ENCODE measurements at places on chromosomes 5 and 9. TPM values are rescaled to one million over a fixed set of nuclear protein-coding genes. Genes with fewer than 3 reads are reported as not detected.

DNA sequence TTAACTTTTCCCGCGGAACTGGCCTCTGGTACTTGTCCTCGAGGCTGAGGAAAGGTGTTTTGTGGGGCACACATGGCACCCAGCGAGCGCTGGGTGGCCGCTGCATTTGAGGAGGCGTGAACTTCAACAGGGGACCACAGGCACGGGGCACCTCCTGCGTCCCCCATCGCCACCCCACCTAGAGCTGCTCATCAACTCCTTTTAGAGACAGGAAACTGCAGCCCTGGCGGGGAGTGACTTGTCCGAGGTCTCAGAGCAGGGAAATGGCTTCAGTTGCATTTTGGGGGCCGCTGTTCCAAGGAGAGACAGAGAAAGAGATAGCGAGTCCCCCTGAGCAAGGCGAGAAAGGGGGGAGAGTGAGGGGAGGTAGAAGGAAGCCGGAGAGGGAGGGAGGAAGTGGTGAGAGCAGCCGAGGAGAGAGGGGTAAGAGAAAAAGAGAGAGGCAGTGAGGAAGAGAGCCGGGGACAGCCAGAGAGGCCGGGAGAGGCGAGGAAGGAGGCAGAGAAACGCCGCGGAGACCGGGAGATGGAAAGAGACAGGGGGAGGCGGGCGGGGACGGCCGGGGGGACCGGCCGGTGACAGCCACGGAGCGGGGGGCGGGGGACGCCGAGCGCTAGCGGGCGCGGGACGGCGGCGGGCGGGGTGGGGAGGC lies 12.5 kb upstream of the LHX2 start:
- no peak for DNase-seq

DNA sequence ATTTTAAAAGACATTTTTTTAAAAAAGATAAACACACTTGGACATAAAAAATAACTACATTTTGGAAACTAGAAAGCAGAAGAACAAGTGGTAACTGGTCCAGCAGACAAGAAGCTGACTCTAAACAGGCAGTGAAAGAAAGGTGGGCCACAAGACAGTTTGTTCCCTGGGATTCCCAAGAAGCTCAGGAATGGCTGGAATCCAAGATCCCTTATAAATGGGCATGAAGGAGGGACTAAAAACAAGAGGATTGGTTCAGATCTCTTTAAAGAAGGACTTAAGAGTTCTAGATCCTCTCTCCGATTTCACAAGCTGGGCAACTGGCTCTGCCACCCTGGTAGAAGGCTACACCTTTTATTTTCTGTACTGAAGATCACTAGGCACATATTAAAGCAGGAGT lies 102.8 kb downstream of the ARL15 start:
- DNase-seq = no peak

DNA sequence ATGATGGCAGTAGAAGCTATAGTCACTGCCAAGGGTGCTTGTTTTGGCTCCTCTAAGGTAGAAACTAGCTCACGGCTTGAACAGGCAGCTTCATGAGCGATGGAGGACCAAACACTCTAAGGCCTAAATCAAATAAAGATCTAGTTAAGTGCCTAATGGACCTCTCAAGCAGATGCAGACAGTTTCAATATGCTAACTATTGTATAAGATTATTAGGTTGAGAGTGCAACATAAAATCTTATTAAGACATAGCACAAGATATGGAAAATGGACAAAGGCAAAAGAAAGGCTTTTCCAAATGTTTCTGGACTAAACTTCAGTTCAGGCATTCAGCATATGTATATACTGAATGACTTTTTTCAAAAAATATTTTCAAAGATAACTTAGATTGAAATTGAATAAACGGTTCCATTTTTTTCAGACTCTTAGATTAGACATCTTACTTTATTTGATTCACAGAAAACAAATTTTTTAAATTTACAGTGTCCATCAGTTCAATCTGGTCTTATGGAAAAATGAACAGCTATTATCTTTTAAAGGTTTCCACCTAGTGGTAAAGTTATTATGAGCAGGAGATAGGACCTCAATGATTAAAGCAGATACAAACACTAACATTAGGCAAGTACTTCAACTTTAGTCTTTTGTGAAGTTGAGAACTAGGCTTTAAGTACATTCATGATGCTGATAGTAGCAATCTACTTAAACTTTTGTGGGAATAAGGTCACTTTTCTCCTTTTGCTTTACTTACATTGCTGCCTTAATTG lies 1167.7 kb downstream of the MAT2B start:
- DNase-seq = no peak

GRCh38 chr5:15646371-15646770 lies 146.4 kb downstream of the FBXL7 start:
- DNase-seq = no peak

DNA sequence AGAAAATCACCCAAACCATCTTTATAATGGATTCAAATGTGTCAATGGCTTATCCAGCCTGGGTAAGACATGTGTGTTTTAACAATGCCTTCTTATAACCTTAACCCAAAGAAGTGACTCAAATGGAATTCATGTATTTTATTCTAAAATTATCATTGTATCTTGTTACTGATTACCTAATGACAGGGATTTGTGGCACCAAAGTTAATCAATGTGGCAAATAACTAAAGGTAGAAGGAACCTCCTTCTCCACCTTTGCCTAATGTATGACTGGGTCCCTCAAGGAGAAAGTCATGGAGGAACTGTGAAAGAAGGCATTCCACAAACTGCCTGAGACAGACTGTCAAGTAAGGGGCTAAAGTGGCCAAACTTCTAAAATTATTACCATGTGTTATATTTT lies 84.4 kb upstream of the ITGA1 start:
- no peak for DNase-seq

DNA sequence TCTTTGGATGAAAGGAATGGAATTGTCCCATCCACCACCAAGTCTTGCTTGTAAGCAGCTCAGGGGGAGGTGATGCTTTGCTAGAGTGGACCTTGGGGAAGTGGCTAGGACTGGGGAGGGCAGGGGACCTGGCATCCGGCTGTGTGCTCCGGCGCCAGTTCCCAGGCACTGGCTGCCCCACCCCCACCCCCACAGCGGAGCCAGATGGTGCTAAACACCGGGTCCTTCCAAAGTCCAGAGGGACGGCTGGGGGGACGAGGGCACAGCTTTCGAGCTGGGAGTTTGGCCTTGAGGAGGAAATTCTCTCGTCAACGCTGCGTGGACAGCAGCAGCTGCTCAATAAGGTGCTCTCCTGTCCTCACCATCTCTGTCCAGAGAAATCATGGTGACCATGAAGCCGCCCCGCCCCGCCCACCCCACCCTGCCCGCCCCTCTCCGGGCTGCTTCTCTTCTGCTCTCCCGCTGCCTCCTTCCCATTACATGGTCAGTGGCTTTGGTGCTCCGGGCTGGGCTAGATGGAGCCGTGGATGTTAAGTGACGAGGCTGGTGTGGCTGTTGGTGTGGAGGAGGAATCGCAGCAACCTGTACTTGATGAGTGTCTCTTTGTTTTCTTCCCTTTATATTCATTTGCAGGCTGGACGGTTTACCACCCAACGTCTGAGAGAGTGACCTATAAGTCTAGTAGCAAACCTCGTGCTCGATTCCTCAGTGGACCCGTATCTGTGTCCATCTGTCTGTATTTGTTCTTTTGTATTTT lies 115.7 kb downstream of the WNK2 start:
- no peak for DNase-seq

DNA sequence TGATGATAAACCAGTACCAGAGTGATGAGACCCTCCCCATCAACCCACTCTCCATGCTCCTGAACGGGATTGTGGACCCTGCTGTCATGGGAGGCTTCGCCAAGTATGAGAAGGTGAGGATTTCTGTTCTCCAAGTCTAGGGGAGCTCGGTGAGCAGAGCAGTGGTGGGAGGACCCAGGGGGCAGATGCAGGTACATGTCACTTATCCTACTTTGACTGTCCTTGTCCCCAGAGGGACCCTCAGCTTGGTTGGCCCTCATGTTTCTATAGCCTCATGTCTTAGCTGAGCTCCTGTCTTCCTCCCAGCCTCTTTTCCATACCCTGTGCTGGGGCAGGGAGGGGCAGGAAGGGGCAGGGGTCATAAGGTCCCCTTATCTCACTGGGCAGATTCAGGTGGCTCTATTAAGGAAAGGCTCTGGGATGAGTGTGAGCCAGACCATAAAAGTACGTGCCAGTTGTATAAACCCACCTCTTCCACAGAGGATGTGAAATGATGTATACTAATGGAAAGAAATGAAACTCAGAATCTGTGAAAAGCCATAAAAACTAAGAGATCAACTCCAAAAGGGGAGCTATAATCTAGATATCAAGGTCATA lies 38.0 kb upstream of the FOXI1 start:
- no peak for DNase-seq

- peak; percentile 37 for DNase-seq
These were observed 591.5 kb downstream of the RAB3C start for GRCh38 chr5:59174248-59174844.

GRCh38 chr9:94912700-94913249 lies 186.3 kb downstream of the AOPEP start:
- DNase-seq = no peak

DNA sequence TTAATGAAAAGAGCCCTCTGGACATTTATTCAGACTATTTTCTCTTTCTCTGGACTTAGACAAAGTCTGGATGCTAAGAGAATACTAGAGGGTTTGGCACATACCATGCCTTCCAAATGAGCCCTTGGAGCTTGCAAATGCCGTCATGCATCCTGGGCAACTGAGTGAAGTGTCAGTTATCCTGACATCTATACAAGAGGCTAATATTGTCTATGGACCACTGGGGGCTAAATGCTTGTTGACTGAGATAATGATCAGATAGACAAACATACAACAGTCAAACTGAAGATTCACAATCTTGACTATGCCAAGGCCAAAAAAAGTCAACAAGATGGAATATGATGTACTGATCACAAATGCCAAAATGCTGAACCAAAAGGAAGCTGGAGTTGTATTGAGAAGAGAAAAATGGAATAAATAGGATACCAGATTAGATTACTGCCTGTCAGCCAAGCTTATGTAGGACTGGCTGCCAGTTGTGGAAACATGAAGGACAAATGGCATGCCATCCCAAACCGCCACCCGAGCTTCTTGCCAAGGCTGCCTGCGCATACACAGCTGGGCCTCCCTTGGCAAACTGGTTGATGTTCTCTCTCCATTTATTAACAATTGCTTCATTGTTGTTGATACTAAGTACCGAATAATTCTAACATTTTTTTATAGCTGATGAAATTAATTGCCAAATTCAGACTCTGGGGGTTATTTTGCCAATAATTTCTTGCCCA lies 240.1 kb upstream of the GRAMD2B start:
- no peak for DNase-seq

GRCh38 chr5:122429545-122430318 lies 117.7 kb downstream of the SNCAIP start:
- no peak for DNase-seq

GRCh38 chr5:89315286-89316100 lies 432.5 kb upstream of the MEF2C start:
- no peak for DNase-seq

GRCh38 chr9:129557192-129558036 lies 63.5 kb downstream of the C9orf50 start:
- DNase-seq = no peak

- no peak for DNase-seq
These were observed 144.2 kb upstream of the RAI14 start for GRCh38 chr5:34511915-34512314.

GRCh38 chr9:134306636-134307600 lies 19.3 kb upstream of the RXRA start:
- DNase-seq = no peak

- no peak for DNase-seq
These were observed 43.7 kb downstream of the RANBP6 start for GRCh38 chr9:5971740-5972139.

- DNase-seq = no peak
These were observed 4.3 kb upstream of the QRFP start for GRCh38 chr9:130900701-130901497.

DNA sequence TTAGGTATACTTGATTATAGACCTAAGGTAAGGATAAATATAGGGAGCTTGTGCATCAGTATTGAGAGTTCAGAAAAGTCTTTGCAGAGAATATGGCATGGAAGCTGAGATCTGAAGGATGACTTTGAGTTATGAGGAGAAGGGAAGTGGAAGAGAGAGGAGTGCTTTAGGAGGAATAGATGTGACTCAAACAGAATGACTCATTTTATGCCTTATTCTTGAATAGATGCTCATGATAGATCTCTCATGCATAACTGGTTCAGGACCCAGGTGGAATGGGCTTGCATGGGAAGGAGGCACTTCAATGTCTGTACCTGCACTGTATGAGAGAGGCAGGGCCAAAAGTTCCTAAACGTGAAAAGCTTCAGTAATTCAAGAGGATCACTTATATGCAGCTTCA lies 103.3 kb downstream of the CWC27 start:
- DNase-seq = no peak

DNA sequence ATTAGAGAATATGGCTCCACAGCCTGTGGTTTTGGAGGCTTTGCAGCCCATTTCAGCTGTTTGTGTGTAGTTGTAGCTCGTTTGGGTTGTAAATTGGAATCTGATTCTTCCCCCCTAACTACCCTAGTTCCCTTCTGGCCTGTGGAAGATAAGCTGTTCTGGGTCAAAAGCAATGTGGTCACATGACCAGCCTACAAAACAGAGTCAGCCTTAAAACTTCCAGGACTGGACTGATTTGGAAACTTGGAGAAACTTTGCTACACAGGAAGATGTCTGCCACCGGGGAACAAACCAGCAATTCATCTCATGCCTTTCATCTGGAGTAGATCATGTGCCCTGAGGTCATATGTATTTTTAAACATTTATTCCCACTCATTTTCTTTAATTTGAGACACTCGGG lies 83.8 kb downstream of the DAPK1 start:
- DNase-seq = no peak

GRCh38 chr9:85178474-85178873 lies 508.9 kb downstream of the NTRK2 start:
- no peak for DNase-seq

DNA sequence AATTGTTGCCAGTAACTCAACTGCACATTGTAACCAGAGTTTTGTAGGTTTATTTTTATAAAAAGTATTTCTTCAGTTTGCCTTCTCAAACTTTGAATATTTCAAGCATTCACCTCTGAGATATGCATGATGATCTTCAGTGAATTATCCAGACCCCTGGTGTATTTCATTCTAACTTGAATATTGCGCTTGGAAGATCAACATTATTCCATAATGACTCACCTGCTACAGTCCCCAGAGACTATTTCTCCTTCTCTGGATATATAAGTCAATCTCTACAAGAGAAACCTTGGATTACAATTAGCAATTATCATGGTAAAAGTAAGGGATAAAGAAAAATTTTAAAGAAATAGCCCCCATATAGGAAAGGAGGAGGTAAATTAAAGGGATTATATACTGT lies 1041.0 kb downstream of the TLE1 start:
- no peak for DNase-seq

Gene PPP3R2
- total RNA-seq = not detected

Gene MYOZ3
- total RNA-seq = not detected

Gene TRAF1
- 131 TPM for total RNA-seq

Gene C9
- total RNA-seq = not detected

Gene SEC16A
- 88.5 TPM for total RNA-seq

Gene RLN1
- 6.6 TPM for total RNA-seq

Gene SHLD3
- total RNA-seq = 4.8 TPM

Gene RORB
- total RNA-seq = not detected

Gene CBY3
- 0.84 TPM for total RNA-seq

Gene GTF3C4
- total RNA-seq = 16.7 TPM

Gene ZNG1F
- 12.4 TPM for total RNA-seq

Measured in naive thymus-derived CD4-positive, alpha-beta T cell (primary cell).